Right cardiac atrium (tissue), 5 donors: ENCODE measurements at places on chromosomes 5 and 9. TPM values are rescaled to one million over a fixed set of nuclear protein-coding genes. Genes with fewer than 3 reads are reported as not detected.
A peak's percentile ranks its signal among the peaks of the same experiment; 100 is the strongest.

- DNase-seq = no peak
These were observed 232.1 kb upstream of the PCSK5 start for GRCh38 chr9:75658301-75658905.

- peak; percentile 74 for DNase-seq
These were observed 76.8 kb downstream of the STK10 start for GRCh38 chr5:172110921-172111851.

The NME5 gene
- total RNA-seq = 6.6 TPM

GRCh38 chr9:110942522-110942921, 95.7 kb downstream of the LPAR1 start:
- no peak for DNase-seq

DNA sequence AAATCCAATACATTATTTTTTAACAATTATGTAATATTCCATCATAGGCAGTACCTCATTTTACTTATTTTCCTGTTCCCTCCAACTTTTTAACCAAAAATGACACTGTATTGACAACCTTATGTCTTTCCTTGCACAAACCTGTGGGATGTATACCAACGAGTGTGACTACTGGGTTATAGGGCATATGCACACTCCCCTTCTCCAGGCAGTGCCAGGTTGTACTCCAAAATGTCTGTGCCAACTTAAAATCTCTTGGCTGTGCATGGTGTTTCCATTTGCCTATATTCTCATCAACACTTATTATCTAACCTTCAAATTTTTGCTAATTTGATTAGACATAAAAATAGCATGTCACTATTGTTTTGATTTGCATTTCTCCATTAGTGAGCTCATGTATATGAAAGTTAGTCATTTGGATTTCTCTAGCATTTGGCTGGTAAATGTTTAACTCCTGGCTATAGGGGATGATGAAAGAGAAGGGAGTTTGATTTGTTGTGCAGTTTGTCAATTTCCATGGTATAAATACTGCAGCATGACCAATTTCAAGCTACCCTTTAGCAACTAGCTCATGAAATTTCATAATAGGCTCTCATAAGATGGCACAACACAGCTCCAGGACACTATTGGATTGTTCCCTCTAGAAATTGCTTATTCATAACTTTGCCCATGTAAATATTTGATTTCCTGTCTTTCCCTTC, 129.9 kb downstream of the BAAT start:
- no peak for DNase-seq

- DNase-seq = no peak
These were observed 35.1 kb downstream of the FAM13B start for GRCh38 chr5:137997726-137998213.
